ENCODE measurements at places on chromosomes 2 and 18.

DNA sequence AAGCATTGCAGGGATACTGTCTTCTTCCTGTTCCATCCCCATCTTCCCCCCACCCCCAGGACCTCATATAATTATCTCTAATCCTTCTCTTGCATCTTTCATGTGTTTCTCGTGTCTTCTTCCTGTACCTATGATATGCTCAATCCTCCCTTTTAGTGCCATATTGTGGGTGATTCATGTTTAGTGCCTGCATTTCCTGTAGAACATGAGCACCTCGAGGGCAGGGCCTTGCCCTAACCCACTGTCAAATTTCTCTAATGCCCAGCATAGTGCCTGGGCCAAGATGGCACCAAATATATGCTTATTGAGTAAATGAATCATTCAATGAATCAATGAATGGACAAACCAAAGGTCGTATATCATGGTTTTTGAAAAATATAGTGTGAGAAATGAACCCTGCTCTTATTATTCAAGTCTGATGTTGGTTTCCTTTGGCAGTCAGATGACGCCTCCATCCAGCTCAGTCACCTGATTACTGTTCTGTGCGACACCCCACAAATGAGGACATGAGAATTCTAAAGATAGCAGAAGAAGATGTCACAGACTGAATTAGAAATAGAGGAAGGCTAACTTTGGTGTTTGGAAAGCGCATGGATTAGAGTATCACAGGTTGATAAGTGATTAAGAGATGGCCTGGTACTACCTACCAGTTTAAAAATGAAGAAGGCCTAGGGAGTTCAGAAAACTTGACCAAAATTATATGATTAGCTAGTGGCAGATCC is 278.4 kb downstream of the PRKCE start:
- H3K4me1 ChIP-seq = peaks cover 12% of the 10 kb centered on the region
- H3K27me3 ChIP-seq = no peaks in the 10 kb centered on the region
- no peak for DNase-seq
- H3K36me3 ChIP-seq = peaks cover 5% of the 10 kb centered on the region

DNA sequence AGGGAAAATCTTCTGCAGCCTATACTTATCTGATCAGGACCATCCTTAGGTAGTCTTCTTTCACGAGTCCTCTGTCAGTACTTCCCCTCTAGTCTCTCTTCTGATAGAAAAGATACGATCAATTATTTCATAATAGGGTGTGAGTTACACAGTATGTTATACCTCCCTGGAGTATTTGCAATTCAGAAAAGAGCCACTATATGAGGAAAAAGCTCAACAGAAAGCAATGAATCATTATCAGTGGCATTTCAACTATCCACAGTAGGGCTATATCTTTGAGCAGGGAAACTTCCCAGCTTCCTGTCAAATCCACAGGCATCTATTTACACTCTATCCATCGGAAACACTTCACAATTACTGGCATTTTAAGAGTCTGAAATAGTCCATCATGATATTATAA is 105.3 kb upstream of the ACVR2A start:
- H3K4me1 ChIP-seq = peaks cover 3% of the 10 kb centered on the region
- H3K27me3 ChIP-seq = no peaks in the 10 kb centered on the region
- DNase-seq = no peak
- H3K4me3 ChIP-seq = no peak overlapping the region
- no peak overlapping the region for H3K27ac ChIP-seq

DNA sequence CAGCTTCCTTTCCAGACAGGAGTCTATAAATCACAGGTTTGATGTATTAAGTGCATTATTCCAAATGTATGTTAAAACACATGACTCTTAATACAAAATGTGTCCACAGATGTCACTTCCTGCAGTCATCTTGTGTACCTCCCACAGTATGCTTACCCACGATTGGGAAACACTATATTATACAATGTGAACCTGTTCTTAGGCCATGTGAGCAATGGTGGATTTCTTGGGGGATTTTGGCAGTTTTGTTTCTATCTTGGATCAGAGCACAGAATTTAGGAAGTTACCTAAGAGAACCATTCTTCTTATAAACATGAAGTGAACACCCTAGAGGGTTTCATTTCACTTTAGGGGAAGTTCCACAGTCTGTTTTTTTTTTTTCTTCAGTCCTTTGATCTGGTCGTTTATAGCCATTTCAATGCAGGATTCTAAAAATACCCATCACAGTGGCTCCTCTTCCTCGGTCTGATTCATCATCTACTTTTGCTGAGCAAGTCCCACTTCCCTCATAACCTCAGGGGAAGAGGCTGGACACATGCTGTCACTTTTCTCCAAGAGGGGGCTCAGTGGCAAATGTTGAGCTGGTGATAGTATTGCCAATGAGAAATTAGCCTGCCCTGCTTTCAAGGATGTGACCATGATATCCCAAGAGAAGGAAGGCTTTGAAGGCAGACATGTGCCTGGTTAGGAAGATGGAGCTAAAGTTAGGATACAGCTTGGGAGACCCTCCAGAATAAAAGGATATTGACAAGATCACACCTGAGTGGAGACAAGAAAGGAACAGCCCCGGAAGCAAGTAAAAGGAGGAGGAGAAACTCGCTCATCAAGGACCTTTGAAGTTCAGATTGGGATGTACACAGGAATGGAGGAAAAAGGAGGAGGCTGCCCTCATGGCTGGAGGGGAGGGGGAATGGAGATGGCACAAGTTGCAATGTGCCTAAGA is 22.6 kb downstream of the PLEK start:
- H3K36me3 ChIP-seq = no peaks in the 10 kb centered on the region
- DNase-seq = no peak
- H3K4me1 ChIP-seq = no peaks in the 10 kb centered on the region
- peaks cover 45% of the 10 kb centered on the region for H3K27me3 ChIP-seq
- H3K27ac ChIP-seq = no peak overlapping the region

- no peak overlapping the region for H3K4me3 ChIP-seq
- no peak for DNase-seq
- H3K27me3 ChIP-seq = no peaks in the 10 kb centered on the region
- no peaks in the 10 kb centered on the region for H3K36me3 ChIP-seq
- no peaks in the 10 kb centered on the region for H3K4me1 ChIP-seq
- H3K27ac ChIP-seq = no peak overlapping the region
Observed at GRCh38 chr2:183248866-183249567, 124.8 kb downstream of the NUP35 start.

DNA sequence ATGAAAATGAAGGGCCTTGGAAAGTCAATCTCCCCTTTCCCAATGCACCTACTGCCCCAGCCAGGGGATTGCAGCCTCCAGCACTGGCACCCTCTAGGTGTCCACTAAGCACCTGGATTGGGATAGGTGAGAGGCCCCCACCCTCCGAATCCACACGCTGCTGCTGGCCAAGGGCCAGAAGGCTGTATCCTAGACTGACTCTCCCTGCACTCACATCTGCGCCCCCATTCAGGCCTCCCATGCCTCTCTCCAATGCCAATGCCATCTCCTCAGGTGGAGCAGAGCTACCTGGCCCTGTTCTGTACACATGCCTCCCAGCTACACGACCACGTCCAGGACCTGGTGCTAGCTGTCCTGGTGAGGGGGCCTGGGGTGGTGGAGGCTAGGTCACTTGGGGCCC is 9.8 kb downstream of the MFSD2B start:
- H3K36me3 ChIP-seq = peaks cover 2% of the 10 kb centered on the region
- H3K27ac ChIP-seq = no peak overlapping the region
- H3K4me1 ChIP-seq = no peaks in the 10 kb centered on the region
- no peak overlapping the region for H3K4me3 ChIP-seq

DNA sequence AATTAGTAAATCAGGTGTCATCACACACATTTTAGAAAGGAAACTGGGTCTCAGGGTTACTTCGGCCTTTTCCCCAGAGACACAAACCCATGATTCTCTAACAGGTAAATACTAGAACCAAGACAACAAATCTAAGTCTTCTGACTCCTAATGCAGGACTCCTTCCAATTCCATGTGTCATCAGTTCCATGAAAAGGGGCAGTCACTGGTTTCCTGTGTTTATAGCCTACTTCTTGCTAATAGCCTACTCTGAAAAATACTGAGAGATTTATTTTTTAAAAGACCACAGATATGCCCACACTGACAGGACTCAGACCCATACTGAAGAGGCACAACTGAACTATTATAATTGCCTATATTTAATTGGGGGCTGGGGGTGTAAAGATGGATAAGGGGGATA is 33.0 kb downstream of the RAB1A start:
- peaks cover 37% of the 10 kb centered on the region for H3K36me3 ChIP-seq
- H3K27me3 ChIP-seq = no peaks in the 10 kb centered on the region
- H3K27ac ChIP-seq = no peak overlapping the region

DNA sequence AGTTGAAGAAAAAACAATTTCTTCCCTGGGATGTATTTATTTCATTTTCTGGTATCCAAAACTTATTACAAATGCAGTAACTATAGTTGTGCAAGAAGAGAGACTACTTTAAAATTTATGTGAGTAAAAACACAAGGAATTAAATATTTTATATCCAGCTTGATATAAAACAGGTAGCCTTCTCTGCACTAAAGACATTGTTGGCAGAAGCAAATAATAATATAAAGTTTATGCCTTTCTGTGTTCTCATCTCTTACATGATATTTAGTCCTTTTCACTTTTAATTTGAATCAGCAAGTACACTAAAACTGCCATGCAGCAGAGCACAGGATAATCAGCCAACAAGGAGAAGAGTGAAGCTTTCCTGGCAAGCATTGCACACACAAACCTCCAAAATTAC is 352.7 kb downstream of the ARL6IP6 start:
- no peak overlapping the region for H3K4me3 ChIP-seq
- no peak overlapping the region for H3K27ac ChIP-seq
- peaks cover 32% of the 10 kb centered on the region for H3K4me1 ChIP-seq
- no peaks in the 10 kb centered on the region for H3K36me3 ChIP-seq

GRCh38 chr2:32752952-32753351 is 125.1 kb downstream of the TTC27 start:
- DNase-seq = no peak
- peaks cover 5% of the 10 kb centered on the region for H3K4me1 ChIP-seq
- no peak overlapping the region for H3K27ac ChIP-seq
- H3K4me3 ChIP-seq = no peak overlapping the region
- H3K36me3 ChIP-seq = peaks cover 46% of the 10 kb centered on the region

DNA sequence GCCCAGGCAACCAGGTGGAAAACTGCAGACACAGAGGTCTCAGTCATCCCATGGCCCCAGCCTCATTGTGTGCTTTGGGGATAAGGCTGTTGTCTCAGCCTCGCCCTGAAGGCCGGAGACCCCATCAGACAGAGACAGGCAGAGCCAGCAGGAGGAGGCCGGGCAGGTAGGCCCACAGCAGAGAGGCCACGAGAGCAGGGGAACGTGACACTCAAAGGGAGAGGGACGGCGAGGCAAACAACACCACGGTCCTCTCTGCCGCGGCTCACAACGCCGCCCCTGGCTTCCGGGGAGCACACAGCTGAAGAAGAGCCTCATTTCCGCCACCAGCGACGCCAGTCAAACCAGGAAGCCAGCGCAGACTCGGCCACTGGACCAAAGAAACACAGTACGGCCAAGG is 103.3 kb downstream of the ZNF516 start:
- no peaks in the 10 kb centered on the region for H3K27me3 ChIP-seq
- no peak overlapping the region for H3K4me3 ChIP-seq
- no peak for DNase-seq
- H3K27ac ChIP-seq = no peak overlapping the region
- H3K4me1 ChIP-seq = peaks cover 14% of the 10 kb centered on the region

GRCh38 chr2:182324665-182325064 is 102.2 kb downstream of the PDE1A start:
- peaks cover 18% of the 10 kb centered on the region for H3K4me1 ChIP-seq
- peaks cover 2% of the 10 kb centered on the region for H3K36me3 ChIP-seq
- DNase-seq = no peak
- no peak overlapping the region for H3K4me3 ChIP-seq
- H3K27me3 ChIP-seq = no peaks in the 10 kb centered on the region

- no peaks in the 10 kb centered on the region for H3K27me3 ChIP-seq
- H3K4me3 ChIP-seq = no peak overlapping the region
- no peak overlapping the region for H3K27ac ChIP-seq
- peaks cover 5% of the 10 kb centered on the region for H3K4me1 ChIP-seq
- H3K36me3 ChIP-seq = no peaks in the 10 kb centered on the region
Observed at GRCh38 chr2:19073522-19073921, 284.9 kb downstream of the OSR1 start.

DNA sequence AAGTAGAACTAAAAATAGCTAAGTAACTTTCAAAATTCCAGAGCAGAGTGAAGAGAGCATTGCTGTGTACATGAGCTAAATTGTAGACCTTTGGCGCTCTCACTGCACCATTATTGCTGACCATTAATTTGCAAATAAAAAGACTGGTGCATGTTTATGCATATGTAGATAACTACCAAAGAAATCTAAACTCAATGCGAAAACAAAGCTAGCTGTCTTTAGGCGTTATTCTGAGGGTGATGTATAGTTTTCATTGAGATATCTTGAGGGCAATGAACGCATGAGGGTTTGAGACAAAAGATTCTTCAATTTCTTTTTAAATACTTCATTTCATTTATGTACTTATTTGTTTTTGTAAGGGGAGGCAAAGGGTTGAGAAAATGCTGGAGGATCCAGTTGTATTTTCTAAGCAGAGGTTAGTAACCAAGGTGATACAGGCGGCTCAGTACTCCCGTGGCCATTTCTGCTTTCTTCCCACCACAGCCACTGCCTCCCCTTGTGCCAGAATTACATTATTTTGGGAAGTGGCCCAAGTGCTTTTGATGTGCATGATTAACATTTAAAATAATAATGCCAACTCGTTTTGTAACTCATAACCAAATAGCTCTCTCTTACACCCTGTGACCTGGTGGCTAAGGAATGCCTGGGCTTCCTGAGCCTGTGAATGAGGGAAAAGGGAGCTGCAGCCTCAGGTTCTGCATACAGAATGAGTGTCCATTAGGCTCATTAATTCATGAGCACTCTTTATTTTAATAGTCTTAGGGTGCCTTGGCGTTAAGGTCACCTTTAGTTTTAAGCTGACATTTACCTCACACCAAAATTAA is 797.8 kb upstream of the GYPC start:
- H3K36me3 ChIP-seq = no peaks in the 10 kb centered on the region
- no peak overlapping the region for H3K4me3 ChIP-seq
- no peaks in the 10 kb centered on the region for H3K27me3 ChIP-seq
- H3K27ac ChIP-seq = no peak overlapping the region
- H3K4me1 ChIP-seq = no peaks in the 10 kb centered on the region
- DNase-seq = no peak

GRCh38 chr2:129877795-129878775 is 101.4 kb upstream of the RAB6C start:
- no peak for DNase-seq
- peaks cover 6% of the 10 kb centered on the region for H3K27me3 ChIP-seq
- peak overlapping the region; percentile 47 for H3K27ac ChIP-seq
- peaks cover 13% of the 10 kb centered on the region for H3K4me1 ChIP-seq

- H3K4me1 ChIP-seq = peaks cover 4% of the 10 kb centered on the region
- H3K36me3 ChIP-seq = no peaks in the 10 kb centered on the region
- H3K4me3 ChIP-seq = no peak overlapping the region
- no peak overlapping the region for H3K27ac ChIP-seq
- no peak for DNase-seq
Observed at GRCh38 chr2:233976690-233977294, 59.6 kb downstream of the TRPM8 start.

DNA sequence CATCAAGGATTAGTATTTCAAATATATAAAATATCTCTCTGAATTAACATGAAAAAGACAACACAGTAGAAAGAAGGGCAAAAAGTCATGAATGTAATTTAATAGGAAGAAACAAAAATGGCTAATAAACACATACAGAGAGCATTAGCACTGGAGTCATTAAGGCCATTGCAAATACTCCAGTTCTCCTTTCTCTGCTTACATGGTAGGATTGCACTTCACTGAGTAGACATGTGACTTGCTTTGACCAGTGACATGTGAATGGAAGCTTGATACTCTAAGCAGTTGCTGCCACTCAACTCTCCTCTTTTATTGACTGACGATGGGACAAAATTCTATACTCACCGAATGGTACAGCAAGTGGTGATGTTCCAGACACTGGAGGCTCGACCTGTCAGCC is 153.9 kb upstream of the LGALSL start:
- no peaks in the 10 kb centered on the region for H3K36me3 ChIP-seq
- H3K4me1 ChIP-seq = peaks cover 10% of the 10 kb centered on the region
- H3K27me3 ChIP-seq = no peaks in the 10 kb centered on the region
